ENCODE measurements at places on chromosomes 1 and 21.

DNA sequence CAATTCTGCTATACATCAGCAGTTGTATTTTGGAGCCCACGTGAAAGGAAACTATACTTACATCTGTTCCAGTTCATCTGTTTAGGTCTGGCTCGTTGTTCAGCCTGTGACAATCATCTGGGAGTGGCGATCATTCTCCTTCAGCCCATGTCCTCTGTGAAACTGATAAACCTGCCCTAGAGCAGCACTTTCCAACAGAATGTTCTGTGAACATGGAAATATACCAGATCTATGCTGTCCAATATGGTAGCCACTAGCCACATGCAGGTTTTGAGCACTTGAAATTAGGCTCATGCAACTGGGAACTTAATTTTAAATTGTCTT, 24.5 kb upstream of the COQ8A start:
- no peak for DNase-seq

DNA sequence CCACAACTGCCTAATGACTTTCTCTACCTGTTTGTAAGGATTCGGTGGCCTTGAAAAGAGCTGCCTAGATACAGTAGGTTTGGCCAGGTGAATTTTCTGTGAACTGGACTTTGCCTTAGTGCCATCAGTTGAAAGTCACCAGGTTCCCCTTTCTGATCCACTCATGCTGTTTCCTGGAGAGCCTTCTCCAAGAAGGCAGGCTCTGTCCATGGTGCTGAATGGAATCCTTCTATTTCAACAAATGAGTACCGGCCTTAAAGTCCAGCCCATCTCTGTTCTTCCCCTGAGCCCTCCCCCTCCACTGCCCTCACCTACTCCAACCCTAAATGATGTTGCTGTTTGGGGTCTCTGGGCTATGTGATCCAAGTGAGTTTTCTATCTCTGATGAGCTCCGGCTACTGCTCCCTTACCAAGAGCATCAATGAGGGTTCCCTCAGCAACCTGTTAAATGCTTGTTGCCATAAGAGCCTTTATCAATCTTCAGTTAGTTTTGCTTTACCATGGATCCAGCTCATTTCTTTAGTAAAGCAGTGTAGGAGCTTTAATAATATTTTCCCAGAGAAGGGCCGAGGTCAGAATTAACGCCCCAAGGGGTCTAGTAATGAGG, 500.4 kb downstream of the PTPRU start:
- DNase-seq: no peak

GRCh38 chr1:198300451-198300850, 143.7 kb downstream of the NEK7 start:
- DNase-seq: no peak

DNA sequence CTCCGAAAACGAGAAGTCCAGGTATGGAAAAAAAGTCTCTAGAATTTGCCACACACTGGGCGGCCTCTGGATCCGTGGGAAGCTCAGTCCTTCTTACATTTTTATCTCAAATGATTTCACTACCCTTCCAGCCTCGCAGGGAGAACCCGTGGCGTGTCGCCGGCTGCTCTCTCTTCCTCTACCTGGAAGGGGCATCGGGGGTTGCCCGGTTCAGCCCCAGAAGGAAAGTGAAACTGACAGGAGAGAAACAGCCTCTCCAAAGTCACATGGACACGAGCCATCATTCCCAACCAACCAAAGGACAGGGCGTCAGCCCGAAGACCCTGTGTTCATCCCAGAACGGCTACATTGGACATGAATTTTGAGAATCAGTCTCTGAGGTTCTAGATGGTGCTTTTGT, 182.5 kb downstream of the ADSS2 start:
- DNase-seq: no peak

GRCh38 chr1:15152318-15153183, 996 bp upstream of the TMEM51 start:
- peak; percentile 78 for DNase-seq

DNA sequence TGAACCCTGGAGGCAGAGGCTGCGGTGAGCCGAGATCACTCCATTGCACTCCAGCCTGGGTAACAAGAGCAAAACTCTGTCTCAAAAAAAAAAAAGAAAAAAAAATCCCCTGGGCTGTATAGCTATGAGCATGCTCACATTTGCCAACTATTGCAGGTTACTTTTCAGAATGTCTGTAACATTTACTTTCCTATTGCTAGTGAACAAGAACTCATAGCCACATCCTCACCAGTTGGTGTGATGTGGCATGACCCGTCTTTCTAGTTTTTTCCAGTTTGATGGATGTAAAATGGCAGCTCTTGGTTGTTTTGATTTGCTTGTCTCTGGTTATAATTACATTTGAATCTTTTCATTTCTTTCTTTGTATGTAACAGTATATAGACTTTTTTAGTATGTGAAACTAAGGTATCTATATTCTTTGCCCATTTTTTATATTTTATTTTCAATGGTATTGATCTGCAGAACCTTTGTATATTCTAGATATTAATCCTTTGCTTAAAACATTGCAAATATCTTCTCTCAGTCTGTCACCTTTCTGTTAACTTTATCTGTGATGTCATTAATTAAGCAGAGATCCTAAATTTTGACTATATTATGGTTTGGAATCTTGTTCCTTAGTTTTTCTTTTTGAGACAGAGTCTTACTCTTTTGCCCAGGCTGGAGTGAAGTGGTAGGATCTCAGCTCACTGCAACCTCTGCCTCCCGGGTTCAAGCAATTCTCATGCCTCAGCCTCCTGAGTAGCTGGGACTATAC, 11.6 kb downstream of the MED18 start:
- peak; percentile 29 for DNase-seq

GRCh38 chr1:31238986-31239613, 587 bp downstream of the NKAIN1 start:
- DNase-seq: no peak

- no peak for DNase-seq
Measured at GRCh38 chr1:213260311-213261075, 209.5 kb downstream of the RPS6KC1 start.

GRCh38 chr1:3345792-3346191, 108.7 kb upstream of the ARHGEF16 start:
- DNase-seq: no peak

GRCh38 chr1:61131716-61132115, 49.4 kb downstream of the NFIA start:
- no peak for DNase-seq

- no peak for DNase-seq
Measured at GRCh38 chr1:151976015-151976343, 17.7 kb downstream of the S100A10 start.

DNA sequence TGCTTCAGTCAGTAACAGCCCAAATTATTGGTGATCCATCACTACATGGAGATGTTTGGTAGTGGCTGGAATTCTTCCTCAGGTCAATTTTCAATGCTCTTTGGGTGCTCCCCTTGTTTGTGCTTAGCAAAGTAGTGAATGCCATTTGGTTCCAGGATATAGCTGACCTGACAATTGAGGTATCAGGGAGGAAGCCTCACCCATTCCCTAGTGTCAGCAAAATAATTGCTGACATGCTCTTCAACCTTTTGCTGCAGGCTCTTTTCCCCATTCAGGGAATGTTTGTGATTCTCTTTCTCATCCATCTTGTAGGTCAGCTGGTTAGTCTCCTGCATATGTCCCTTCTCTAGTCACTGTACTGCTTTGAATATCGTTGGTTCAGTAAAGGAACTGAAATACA, 7.1 kb upstream of the OR10K1 start:
- DNase-seq: no peak

All from spleen (tissue), 13 donors.